H7 (cell line): ENCODE measurements at places on chromosomes 5 and 9. TPM values are rescaled to one million over a fixed set of nuclear protein-coding genes. Genes with fewer than 3 reads are reported as not detected.

GAS1 gene
- total RNA-seq: 3.6 and 6.7 TPM in 2 replicates

EIF4E1B gene
- 0.33 and 0.97 TPM in 2 replicates for total RNA-seq

LVRN gene
- total RNA-seq: 0.15 and 1.2 TPM in 2 replicates

AMACR gene
- 10.5 and 18.3 TPM in 2 replicates for total RNA-seq

GGTA1 gene
- total RNA-seq: not detected in 2 replicates

SOWAHA gene
- 0.21 TPM in 1 of 2 replicates, not detected in the other for total RNA-seq

GABRA6 gene
- total RNA-seq: not detected in 2 replicates

CRB2 gene
- total RNA-seq: 1.6 and 1.7 TPM in 2 replicates

PAIP2 gene
- 50.9 and 57.0 TPM in 2 replicates for total RNA-seq

MUSK gene
- total RNA-seq: not detected in 2 replicates

RASGRF2 gene
- total RNA-seq: 4.0 and 5.3 TPM in 2 replicates

C9orf43 gene
- total RNA-seq: 0.41 and 0.42 TPM in 2 replicates
